Muscle of leg (tissue), 16 donors: ENCODE measurements at places on chromosomes 12 and 14. TPM values are rescaled to one million over a fixed set of nuclear protein-coding genes. Genes with fewer than 3 reads are reported as not detected.

Gene MDGA2
- total RNA-seq, result 0.35 TPM

Gene FOXG1
- total RNA-seq, result under 0.01 TPM

Gene C2CD5
- total RNA-seq, result 23.3 TPM

Gene DPF3
- 1.3 TPM for total RNA-seq

- DNase-seq, result no peak
Measured at GRCh38 chr12:88361493-88361892, 218.8 kb downstream of the KITLG start.

DNA sequence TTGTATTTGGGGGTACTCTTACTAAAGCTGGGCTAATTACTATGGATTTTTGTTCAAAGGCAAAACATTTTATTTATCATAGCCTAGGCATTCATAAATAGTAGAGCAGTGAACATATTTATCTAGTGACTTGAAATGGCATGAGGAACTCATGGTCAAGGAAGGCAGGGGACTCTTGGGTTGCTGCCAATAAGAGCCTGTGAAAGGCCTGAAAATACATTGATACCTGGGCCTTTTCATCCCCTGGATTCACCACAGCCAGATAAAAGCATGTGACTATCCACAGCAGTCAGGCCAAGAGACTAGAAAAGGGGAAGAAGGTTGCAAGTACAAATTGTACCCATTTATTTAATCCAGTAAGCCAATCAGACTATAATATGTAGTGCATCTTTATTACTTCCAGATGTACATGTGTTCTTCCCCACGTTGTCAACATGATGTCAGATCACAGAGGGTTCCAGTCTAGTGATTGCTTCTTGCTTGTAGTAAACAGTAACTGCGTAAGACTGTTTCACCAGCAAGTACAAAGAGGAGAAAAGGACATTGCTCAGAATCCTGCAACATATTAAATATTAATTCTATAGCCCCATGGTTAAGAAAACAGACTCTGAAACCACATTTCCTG lies 409.7 kb downstream of the NOVA1 start:
- peak; percentile 88 for DNase-seq

DNA sequence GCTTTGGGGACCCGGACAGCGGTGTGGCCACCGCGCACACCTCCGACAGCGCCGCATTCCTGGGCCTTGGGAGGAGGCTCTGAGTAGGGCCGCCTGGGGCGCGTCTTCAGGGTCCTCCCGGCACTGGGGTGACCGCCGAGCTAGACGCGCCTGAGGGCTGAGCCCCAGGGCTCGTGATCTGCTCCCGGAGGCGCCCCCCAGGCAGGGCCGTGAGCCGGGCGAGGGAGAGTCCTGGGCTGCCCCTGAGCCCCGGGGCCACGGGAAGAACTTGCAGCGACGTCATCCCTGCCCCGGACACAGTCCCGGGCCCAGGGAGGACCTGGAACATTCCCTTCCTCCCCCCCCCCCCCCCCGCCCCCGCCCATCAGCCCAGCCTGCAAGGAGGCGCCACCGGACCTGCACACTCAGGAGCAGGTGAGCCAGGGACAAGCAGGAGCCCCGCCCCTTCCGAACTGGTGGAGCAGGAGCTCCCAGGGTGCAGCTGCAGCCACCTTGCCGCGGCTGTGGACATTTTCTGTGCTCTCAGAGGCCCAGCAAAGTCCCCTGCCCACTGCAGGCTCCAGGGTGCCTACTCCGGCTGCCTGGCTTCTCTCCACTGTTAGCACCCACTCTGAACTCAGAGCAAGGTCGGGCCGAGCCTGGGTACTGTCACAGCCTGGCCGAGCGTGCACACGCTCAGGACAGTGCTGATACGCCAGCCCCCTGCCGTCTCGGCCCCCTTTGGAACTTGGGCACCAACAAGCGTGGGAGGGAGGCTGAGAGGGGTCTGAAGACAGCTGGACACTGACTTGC lies 50.7 kb downstream of the A2M start:
- peak; percentile 87 for DNase-seq

- no peak for DNase-seq
Measured at GRCh38 chr14:52318826-52319645, 4.9 kb downstream of the PTGER2 start.

GRCh38 chr12:70497508-70497907 lies 131.4 kb downstream of the KCNMB4 start:
- no peak for DNase-seq

DNA sequence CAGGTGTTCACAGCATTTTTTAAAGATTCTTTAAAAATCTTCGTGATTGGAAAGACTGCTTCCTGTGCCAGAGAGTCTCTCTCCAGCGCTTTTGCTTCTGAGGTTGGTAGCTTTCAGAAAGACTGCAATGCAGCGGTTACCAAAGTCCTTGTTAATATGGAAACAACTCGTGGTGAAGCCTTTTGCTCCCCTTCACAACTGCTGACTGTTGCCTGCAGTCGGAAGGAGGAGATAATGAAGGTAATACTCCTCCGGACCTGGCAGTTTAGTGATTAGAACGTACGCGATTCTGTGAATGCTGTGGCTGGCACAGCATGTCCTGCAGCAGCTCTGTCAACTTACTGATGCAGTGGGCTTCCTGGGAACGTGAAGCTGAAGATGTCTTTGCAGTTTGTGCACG lies 50.9 kb downstream of the TRAF3 start:
- no peak for DNase-seq

GRCh38 chr12:1529862-1530591 lies 64.4 kb downstream of the FBXL14 start:
- peak; percentile 62 for DNase-seq

DNA sequence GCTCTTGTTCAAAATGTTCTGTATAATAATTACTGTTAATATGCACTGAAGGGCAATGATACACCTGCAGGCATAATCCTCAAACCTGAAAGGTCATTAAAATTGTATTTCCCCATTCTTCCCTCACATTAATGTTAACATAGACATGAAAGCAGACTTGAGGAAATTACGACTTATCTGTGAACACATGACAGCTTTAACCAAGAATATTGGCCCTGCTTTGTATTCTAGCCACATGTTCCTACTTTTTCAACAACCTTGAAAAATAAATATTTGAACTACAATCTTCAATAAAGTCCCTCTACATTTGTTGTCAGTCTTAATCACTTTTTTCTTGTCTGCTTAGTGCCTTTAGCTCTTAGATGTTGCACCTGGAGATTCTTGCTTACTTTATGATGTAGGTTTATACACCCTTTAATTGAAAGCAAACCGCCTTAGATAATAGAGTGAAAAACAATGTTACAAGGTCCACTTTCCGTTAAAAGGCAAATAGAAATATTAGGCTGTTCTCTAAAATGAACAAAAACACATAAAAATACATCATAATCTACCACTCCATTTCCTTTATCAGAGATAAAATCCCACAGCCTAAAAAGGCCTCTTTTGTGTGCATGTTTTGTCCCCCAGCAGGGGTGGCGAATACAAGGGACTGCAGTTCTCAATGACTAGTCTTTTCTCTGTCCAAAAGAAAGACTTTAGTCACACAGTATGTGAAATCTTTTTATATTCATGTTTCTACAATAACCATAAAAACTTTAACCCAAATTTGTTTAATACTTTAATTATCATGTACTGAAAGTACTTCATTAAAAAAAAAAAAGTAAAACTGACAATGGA lies 55.9 kb downstream of the ZFC3H1 start:
- DNase-seq, result no peak

GRCh38 chr12:62873826-62874448 lies 61.0 kb downstream of the PPM1H start:
- DNase-seq, result no peak

DNA sequence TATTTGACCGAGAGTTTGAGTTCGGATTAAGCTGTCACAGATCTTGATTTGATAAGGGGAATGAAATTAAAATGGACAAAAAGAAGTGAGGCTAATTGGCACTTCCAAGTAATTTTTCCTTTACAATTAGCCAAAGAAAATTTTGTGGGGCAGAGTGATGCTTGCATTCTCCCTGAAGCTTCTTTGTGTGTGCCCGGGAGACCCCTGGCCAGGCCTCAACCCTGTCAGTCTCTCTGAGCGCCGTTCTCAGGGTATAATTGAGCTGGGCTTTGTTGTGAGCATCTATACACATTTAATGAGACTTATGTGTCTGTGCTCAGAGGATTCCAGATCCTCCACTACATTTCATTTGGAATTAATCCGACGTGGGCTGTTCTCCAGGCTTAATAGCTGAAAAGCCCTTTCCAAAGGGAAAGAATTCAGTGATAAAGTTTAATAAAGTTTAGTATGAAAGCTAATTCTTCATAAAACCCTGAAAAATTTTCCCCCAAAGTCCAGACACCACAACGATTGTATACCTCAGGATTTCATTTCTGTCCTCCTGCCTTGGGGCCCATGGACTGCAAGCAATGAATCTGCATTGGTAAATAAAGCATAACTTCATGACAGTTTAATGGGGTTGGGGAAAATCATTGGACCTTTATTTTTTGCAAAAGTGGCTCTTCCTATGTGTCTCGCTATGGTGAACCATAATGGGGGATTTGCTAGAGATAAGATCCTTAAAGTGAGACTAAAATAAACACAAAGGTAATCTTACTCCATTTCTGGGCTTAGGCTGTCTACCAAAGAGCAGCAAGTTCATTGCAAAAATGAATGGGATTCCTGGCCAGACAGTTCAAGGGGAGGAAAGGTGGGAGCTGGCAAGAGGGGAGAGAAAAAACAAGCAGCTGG lies 292.6 kb downstream of the C12orf75 start:
- peak; percentile 32 for DNase-seq

DNA sequence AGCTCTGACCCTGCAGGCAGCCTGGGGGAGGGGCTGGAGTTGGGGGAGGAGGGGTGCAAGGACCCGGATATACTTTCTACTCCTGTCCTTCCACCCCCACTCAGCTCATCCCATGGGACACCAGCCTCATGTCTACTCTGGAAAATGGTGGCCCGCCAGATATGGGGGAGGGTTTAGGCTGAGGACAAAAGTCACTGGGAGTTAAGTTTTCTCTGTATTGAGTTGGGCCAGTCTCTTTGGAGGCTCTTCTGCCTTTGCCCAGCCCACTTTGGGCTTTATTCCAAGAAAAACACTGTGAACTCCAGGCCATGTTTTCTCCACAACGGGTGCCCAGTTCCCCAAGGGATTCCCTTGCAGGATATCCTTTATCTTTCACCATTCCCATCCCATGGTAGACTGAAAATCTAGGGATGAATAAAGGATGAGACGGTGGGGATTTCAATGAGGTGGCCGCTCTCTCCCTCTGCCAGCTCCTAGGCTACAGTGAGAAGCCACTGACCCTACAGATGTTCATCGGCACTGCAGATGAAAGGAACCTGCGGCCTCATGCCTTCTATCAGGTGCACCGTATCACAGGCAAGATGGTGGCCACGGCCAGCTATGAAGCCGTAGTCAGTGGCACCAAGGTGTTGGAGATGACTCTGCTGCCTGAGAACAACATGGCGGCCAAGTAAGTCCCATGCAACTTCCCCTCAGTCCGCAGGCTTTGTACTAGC lies 4.9 kb downstream of the NFATC4 start:
- peak; percentile 70 for DNase-seq

DNA sequence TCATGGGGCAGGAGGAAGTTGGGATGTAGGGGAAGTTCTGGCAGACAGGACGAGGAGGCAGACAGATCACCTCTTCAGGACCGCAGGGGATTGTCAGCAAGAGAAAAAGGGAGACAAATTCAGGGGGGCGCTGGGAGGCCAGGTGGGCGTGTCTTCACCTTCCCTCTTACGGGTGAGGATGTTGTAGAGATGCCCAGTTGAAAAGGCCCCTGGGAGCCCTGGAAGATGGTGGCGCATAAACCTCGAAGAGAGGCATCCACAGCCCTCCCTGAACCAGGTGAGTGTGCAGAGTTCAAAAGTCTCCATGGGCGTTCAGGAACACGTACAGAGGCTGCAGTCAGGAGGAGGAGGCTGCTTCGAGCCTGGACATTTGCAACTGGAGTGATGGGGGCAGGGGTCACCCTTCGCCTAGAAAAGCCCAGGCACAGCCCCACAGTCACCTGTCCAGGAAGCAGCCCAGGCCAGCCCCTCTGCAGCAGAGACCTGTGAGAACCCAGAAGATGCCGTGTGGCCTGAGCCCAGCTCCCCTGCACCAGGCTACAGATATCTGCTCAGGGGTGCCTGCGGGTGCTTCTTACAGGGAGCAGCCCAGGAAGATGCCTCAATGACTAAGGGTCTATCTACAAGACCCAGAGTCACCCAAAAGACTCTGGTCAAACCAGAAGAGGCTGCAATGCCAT lies 74.4 kb downstream of the PRIMA1 start:
- DNase-seq, result no peak
